Stimulated activated CD8-positive, alpha-beta memory T cell treated with anti-CD3 and anti-CD28 coated beads, Interleukin-15, amount 100 ng/mL, for 1 hour (primary cell): ENCODE measurements at places on chromosomes 11 and 22.

GRCh38 chr22:23984430-23984829 is 4.5 kb downstream of the GSTT2 start:
- DNase-seq, result no peak

- no peak for DNase-seq
Measured at GRCh38 chr11:12420706-12421105, 43.3 kb downstream of the PARVA start.

GRCh38 chr22:37486224-37486845 is at the start of gene MFNG:
TSS of gene MFNG (minus strand) at chr22:37486384. CDS start at chr22:37486177, 207 bp downstream.
- peak; percentile 46 for DNase-seq

DNA sequence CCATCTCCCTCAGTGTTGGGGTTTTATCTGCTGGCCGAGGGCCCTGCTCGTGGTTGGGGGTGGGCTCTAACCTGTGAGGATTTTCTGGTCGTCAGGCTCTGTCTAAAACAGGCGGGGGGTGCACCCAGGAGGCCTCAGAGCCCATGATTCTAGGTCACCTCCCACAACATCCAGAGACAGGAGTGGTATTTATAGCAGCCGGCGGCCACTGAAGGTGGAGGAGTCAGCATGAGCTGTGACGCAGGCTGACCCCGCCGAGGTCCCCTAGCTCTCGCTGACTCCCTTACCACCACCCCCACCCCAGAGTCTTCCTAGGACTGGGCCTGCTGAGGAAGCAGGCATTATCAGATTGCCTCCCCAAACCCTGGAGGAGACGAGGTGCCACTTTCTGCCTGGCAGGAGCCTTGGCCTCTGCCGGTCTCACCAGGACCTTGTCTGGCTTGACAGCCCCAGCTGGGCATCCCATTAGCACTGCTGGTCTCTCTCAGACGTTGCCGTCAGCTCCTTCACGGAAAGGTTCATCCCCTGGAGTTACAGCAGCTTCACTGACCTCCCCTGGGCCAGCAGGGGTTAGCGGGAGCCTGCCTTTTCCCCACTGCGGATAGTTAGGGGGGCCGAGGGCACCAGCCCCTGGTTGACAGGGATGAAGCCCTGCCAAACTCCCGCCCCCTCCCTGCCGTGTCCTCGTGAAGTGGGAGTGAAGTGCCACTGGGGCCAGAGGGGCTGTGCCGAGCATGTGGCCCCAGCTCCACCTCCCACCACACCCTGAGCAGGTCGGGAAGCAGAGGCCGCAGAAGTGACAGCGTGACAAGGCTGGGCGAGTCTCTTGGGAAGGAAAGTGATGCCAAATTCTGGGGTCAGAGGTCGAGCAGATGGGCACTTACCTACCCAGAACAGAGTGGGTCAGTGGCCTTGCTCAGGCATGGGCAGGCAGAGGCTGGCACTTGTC is 26.5 kb downstream of the DAGLA start:
- no peak for DNase-seq

DNA sequence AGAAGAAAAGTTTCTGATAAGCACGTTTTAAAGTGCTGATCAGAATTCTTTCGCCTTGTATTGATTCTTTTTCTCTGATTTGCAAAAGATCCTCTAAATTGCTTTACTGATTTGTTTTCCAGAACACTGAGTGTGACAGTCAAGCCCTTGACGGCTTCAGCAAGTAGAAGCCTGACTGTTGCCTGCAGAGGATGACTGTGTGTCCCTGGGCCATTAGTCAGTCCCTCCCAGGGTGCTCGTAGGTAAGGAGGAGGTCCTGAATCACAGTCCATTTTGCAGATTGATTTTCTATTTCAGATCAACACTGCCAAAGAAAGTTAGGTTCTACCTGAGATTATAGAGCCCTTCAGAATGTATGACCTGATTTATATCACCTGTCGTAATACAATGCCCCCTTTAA is 38.6 kb upstream of the POGLUT3 start:
- DNase-seq, result no peak

DNA sequence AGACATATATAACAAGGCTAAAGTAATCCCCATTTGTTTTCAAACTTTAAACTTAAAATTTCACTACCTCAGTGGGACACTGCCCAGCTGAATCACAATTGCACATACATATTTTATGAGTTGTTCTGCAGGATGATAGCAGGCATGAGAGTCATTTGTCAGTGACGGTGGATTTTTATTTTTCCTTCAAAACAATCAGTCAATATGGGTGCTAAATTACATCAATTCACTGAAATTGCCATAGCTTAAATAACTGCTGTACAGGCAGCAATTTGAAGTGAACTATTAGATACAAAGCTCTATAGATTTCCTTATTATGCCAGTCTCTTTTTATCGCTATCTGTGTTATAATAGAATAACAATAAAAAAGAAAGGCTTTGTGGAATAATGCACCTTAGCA is 784.6 kb upstream of the ANO3 start:
- no peak for DNase-seq

DNA sequence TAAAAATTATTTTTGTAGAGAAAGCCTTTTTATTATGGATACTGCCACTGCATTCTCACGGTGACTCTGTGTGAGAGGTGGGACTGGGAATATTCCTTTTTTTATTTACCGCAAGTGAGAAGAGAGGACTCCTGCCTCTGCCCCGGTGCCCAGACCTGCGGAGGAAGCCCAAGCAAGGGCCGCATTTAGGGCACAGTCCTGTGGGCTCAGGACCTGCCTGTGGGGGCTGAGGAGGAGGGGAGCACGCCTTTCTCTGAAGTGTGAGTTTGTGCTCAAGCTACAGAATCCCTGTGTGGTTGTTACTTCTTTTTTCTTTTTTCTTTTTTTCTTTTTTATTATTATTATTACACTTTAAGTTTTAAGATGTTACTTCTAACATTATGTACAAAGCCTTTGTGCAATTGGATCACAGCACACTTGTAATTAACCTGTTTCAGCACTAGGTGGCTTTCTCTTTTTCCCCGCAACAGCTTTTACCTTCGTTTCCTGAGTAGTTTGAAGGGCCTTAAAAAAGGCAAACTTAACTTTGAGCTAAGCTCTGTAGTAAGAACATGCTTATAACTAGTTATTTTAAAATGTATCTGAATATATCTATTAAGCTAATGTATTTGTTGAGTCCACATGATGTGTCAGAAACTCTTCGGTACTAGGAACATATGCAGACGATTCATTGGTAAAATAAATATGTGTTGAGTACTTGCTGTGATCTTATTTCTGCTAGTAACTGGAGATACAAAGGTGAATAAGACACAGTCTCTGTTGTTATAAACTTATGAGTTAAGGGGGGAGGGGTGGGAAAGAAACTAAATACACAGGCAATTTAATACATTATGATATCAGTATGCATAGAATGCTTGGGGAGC is 18.3 kb downstream of the AMOTL1 start:
- no peak for DNase-seq

GRCh38 chr11:3199537-3200295 is 18.9 kb downstream of the MRGPRG start:
- no peak for DNase-seq

DNA sequence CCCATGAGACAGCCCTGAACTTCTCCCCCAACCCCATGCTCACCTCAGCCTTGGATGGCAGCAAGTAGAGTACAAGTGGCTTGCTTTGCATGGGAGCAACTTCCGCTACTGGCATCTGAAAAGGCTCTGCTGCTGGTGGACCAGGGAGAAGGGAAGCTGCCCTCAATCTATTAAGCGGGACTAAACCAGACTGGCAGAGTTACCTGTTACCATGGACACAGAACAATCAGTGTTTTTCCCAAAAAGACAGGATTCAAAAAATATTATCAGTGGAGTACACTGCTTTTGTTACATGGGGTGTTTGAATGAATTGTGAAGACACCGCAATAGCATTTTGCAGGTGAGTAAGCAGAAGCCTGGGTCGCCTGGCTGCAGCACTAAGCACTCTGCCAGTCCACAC is 631.4 kb upstream of the B3GAT1 start:
- no peak for DNase-seq

- DNase-seq, result peak; percentile 6
Measured at GRCh38 chr11:10858439-10859325, 829 bp upstream of the ZBED5 start.

DNA sequence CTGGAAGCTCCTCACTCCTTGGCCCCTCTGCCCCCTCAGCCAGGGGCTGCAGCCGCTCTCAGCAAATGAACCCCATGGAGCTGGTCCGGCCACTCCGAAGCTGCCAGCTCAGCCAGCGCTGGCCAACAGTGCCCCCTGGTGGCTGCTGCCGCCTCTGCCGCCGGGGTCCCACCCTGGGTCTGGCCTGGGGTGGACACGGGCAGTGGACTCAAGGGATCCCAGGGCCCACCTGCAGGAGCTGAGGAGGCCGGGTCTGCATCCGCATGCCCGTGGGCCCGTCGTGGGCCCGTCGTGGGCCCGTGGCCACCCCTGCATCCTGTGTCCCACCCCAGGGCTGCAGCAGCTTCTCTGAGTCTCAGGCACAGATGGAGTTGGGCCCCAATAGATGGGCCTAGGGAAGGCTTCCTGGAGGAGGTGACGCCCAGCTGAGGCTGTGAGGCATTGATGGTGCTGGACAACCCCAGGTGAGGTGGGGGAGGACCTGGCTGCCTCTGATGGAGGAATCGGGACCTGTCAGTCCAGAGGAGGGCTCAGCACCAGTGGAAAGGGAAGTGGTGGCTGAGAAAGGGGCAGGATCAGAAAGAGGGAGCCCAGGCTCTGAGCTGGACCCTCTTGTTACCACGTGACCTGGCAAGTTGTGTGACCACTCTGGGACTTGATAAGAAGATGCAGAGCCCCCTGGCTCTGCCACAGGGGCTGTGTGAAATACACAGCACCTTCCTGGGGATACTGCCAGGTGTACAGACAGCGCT is 522.3 kb downstream of the BRD1 start:
- peak; percentile 17 for DNase-seq

GRCh38 chr11:33988586-33989370 is 62.8 kb upstream of the CAPRIN1 start:
- no peak for DNase-seq

- DNase-seq, result no peak
Measured at GRCh38 chr11:75147875-75148263, 3.0 kb upstream of the SLCO2B1 start.

GRCh38 chr11:34610324-34611041 is 10.4 kb upstream of the EHF start:
- no peak for DNase-seq

- DNase-seq, result no peak
Measured at GRCh38 chr11:35073691-35074419, 65.1 kb upstream of the CD44 start.

- no peak for DNase-seq
Measured at GRCh38 chr22:46010207-46010867, 33.4 kb upstream of the WNT7B start.

GRCh38 chr11:45285930-45286632 is at the start of gene SYT13:
TSS of gene SYT13 (minus strand) at chr11:45286341. CDS start at chr11:45286207, 134 bp downstream.
- no peak for DNase-seq

DNA sequence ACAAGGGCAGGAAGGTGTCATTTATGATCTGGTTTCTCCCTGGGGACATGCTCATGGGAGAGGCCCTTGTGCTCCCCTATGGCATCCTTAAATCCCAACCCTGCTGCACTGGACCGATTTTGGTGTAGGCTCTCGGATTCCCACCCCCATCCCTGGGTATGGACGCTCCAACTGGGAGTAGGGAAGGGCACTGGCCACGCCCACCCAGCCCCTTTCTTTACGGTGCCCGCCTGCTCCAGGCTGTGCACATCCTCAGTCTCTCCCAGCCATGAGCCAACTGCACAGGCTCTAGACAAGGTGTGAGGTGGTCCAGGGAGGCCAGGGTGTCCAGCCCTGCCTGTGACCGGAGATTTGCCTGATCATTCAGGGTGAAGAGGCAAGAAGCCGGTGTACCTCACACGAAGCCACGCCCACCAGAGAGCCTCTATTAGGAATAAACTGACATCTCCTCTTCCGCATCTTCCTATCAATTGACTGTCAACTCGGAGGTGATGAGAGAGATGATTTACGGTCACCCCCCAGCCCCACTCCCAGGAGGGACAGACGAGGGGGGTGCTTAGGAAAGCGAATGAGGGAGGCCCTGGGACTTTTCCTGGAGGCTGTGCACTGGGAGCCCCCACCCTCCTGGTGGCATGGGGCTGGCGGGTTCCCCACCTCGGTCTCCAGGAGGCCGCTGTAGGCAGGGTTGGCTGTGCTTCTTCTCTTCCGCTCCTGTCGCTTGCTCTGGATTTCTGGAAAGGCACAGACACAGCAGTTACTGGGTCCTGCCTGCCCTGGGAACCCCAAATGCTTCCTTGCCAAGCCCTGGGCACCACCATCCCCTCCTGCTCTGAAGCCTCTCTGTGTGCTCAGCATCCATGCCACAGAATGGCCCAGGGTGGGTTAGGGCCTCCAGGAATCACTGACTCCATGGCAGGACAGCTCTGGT is 116.7 kb downstream of the PHF21B start:
- no peak for DNase-seq

DNA sequence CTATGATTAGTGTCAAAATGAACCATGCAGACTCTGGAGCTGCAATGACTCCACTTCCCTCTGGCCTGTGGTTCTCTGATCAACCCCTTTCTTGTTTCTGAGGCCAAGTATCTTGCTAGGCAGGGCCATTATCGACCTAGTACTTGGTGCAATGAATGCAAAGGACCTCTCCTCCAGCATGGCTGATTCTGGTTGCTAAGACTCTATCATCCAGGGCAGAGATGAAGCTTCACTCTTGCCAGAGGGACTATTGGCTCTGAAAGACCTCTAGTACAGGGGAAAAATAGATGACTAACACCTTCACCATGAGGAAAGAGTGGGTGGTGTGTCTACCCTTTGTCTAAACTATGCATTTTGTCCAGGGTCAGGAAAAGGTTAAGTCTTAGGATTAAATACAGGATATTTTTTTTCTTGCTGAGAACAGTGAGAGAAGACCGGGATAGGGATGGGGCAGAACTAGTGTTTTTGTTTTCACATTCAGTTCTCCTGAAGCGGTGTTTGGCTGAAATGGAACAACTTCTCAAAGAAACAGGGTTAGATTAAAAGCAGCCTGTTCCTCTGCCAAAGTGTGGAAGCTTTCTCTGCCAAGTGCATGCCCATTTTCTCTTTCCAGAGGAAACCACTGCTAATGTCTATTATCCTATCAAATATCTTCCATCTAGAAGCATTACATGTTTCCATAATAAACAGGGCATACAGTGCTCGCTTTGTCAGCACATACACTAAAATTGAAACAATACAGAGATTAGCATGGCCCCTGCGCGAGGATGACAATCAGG is 5.0 kb upstream of the MTFP1 start:
- DNase-seq, result no peak

- DNase-seq, result no peak
Measured at GRCh38 chr11:17462940-17463339, 13.7 kb downstream of the ABCC8 start.

- no peak for DNase-seq
Measured at GRCh38 chr11:70001246-70001645, 76.9 kb upstream of the ANO1 start.

DNA sequence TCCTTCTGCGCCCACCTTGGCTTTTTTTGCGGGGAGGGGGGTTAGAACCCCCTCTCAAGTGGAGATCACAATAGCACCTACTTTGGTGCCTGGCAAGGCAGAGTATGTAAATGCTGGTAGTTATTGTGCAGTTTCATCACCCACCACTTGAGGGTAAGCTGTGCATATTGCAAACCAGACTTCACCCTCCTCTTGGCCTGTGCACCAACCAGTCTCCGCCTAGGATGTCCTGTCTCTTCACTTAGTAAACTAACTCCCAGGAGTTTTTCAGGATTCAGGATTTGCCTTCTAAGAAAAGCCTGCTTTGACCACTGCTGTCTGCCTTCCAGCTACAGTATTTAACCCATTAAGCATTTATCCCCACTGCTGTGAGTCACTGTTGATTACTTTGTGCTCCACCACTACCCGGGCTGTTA is 2.0 kb upstream of the UBXN1 start:
- no peak for DNase-seq

GRCh38 chr11:45031912-45032519 is 81.3 kb upstream of the TP53I11 start:
- no peak for DNase-seq

- DNase-seq, result no peak
Measured at GRCh38 chr11:60790726-60791125, 5.6 kb downstream of the MS4A10 start.
